ENCODE measurements at places on chromosomes 1 and 21.

DNA sequence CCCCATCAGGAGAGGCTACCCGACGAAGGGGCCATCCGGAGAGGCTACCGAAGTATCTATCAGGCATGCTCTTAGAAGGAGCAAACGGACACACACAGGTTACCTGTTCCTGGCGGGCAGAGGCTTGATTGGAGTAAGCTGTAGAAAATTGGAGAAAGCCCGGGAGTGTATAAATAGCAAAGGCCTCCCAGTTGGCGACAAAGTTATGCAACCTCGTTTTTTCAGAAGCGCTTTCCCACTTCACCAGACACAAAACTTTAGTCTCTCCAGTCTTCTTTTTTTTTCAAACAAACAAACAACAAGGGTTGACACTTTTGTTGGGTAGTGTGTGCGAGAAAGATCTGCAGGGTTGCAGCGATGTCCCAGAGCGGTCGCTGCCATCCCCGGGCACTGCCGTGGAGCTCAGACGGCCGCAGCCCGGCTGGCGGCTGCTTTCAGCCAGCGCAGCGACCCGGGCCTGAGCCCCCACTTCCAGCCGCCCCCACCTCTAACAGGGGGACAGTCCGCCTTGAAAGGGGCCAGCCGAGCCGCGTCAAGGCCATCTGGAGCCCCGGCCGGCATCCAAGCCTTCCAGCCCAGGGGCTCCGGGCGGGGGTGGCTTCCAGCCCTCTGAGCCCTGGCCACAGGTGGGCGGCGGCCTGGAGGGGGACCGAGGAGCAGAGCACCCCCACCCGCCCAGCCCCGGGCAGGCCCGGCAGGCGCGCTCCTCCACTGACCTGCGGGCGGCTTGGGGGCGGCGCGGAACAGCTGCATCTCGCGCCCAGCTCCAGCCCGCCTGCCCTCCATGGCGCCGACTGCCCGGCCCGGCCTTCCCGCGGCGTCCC lies 616 bp downstream of the MCOLN3 start:
- DNase-seq = no peak

- no peak for DNase-seq
These were observed 134.4 kb downstream of the LRRC7 start for GRCh38 chr1:69702085-69702484.

DNA sequence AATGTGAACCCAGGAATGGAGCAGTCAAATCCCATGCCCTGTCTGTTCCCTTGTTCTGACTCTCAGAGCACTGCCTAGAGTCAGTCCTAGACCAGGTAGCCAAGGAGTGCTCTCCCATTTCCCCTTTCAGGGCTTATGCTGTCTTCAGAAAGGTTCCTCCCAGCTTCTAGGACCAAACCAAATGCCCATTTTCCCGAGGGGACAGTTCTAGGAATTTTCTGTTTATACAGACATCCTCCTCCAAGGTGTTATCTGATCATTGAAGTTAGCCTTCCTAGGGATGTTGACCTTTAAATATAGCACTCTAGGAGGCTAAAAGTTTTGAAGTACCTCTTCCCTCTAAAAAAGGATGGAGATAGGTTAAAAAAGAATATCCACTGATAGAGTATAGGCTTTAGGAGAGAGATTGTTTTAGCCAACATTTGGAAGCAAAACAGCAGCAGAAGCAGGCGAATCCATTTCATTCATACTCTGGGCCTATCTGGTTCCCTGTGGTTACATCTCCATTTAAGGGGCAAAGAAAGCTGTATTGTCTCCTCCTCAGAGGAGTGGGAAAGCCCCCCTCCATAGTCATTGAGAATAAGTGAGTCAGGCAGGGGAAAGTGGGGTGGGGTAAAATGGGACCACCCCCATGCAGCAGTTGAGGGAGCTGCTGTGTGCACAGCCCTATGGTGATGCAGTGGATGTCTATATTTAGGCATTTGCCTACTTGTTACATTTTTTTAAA lies 126.5 kb downstream of the SPATA46 start:
- DNase-seq = no peak

GRCh38 chr21:30592140-30592539 lies at the start of gene KRTAP6-3:
Gene KRTAP6-3, plus strand, starts transcription at chr21:30592440. Its CDS starts 6 bp downstream, at chr21:30592446.
- DNase-seq = no peak

- DNase-seq = no peak
These were observed 15.9 kb upstream of the ZBTB21 start for GRCh38 chr21:42026082-42026435.

DNA sequence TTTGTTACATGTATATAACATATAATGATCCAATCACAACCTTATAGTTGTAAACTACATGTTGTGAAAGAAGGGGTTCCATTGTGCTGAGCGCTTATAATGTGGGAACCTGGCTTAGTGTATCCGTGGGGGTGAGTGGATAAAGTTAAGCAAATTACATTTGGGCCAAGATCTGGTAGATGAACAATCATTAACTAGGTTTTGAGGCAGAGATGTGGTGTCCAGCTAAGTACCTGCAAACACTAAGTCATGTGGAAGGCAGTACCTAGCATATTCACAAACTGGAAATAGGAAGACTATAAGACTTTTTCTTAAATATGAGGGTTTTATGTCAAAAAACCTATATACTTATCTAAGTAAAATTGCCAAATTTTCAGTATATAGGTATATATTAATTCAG lies 167.2 kb upstream of the PDE4B start:
- DNase-seq = no peak

GRCh38 chr1:26784023-26784871 lies 3.5 kb upstream of the PIGV start:
- peak; percentile 75 for DNase-seq

DNA sequence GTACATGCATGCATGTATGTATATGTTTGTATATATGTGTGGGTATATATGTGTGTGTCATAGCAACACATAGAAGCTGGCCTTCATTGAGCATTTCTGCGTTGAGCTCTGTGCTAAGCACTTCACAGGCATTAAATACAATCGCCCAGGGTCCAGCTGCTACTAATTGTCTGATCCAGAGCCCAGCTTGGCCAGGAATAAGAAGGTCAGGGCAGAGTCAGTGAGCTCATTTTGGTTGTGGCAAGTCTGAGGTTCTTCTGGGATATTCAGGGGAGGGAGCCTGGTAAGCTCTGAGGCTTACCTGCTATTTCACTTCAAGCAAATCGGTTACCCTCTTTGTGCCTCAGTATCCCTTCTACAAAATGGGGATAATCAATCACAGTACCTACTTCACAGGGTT lies 59.6 kb downstream of the FOXO6 start:
- DNase-seq = no peak

DNA sequence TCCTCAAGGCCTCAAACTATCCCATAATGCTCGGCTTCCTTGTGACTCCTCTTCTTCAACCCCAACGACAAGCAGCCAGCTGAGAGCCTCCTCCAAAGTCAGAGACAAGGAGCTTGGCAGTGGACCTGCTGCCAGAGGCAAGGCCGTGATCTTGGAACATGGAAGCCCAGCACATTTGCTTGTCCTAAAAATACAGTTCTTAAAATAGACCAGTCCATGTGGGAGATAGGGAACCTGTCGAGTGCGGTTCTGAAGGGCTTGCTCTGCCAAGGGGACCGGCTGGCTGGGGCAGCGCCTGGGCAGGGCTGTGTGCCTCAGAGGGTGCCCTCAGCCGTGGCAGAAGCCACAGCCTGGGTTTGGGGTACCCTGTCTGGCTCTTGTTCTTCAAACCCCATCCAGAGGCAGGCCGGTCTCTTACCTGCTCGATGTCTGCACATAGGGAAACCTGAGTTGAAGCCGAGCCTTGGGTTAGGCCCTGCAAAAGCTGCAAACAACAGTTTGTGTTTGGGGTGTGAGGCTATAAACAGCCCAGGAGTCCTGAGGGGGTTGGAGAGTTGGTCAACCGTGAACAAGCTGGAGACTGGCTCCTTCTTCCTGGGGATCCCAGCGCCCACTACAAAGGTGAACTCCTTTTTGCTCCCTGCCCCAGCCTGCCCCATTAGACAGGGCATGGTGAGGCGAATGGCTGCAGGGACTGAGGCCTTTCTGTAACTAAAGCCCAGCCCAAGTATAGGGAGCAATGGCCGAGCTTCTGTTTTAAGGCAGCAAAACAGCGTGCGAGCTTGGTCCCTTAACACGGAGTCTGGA lies 228.8 kb downstream of the CAMTA1 start:
- DNase-seq = no peak

DNA sequence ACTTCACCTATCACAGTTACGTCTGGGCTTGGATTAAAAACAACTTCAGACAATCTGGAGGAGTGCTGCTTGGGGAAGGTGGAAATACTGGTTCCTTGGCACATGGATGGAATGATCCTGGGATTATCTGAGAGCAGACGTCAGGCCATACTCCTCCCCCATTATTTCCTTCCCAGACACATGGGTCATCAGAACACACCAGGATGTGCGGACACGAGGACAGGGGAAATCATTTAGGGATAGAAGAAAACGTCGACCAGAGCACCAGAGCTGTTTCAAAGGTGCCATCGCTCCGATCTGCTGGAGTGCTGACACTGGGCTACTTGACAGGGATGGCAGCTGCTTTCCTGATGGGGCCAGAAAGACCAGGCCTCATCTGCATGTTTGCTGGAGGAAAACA lies 31.8 kb upstream of the ANGPTL7 start:
- no peak for DNase-seq

DNA sequence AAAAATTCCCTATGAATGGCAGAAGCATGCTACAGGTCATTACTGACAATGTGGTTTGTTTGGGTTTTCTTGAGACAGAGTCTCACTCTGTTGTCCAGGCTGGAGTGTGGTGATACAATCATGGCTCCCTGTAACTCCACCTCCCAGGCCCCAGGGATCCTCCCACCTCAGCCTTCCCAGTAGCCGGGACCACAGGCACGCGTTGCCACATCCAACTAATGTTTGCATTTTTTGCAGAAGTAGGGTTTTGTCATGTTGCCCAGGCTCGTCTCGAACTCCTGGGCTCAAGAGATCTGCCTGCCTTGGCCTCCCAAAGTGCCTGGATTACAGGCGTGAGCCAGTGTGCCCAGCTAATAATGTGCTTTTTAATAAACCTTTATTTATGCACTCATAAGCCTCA lies 259.1 kb downstream of the NFIA start:
- DNase-seq = no peak

DNA sequence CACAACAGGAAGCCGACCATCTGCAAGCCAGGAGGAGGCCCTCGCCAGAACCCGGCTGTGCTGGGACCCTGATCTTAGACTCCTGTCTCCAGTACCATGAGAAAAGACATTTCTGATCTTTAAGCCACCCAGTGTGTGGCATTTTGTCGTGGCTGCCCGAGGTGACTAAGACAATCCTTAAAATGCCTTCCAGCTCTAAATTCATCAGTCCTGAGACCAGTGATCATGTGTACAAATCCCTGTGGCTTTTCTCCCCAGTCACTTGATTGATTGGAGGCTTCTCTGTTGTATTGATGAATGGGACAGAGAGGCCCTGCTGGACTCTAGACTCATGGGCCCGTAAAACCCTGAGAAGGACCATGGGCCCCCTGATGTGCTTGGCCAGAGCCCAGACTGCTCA lies 36.1 kb downstream of the B3GALT5 start:
- no peak for DNase-seq

- no peak for DNase-seq
These were observed 15.1 kb upstream of the ADORA1 start for GRCh38 chr1:203112475-203112874.

- DNase-seq = no peak
These were observed 87.9 kb downstream of the RPS6KC1 start for GRCh38 chr1:213138892-213139291.

GRCh38 chr1:117618450-117619122 lies 12.7 kb downstream of the TENT5C start:
- no peak for DNase-seq

GRCh38 chr1:54378157-54378873 lies 27.9 kb downstream of the SSBP3 start:
- no peak for DNase-seq

DNA sequence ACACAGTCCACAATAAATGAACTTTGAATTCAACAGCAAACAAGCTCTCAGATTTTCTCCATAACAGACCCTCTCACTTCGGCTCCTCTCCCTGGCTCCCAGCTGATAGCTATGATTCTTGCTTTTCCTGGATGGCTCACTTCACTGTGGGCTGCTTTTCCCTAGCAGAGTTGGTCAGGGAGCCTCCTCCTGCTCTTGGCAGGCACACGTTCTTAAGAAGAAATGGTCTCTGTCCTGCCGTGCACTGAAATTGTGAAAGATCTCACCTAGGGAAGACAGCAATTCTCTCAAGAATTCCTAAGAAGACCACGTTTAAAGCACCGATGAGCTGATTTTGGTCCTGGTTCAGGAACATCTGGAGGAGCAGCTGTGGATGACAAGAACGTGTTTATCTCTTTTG lies 148.5 kb upstream of the KCNK2 start:
- DNase-seq = no peak

DNA sequence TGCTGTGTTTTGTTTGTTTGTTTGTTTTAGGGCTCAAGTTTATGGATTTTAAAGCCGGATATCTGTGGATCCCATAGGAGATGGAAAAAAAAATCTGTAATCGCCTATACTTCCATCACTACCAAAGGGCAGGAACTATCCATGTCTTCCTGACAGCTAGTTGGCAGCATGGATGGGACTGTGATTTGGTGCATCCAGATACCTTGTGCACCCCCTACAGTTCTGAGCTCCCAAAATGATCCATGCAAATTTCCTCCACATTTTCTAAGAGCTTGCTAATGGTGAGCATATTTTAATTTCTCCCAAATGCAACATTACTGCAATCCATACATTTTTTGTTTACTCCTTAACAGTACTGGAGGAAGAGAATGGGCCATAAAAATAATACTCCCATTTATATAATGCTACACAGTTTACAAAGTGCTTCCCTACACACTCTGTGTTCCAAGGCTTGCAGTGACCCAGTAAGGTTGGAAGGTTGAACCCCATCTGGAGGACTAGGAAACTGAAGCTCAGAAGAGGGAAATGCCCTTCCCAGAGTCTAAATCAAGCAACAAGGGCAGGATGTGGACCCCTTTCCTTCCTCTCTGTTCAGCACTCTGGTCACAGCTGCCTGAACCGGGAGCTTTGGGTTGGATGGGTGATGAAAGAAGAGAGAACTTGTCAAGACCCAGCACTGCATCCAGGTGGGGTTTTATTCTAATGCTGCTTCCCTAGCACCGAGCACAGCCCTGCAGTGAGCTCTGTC lies 48.0 kb downstream of the CAPN8 start:
- DNase-seq = no peak

- DNase-seq = no peak
These were observed 17.2 kb downstream of the KCNA2 start for GRCh38 chr1:110588991-110589390.

DNA sequence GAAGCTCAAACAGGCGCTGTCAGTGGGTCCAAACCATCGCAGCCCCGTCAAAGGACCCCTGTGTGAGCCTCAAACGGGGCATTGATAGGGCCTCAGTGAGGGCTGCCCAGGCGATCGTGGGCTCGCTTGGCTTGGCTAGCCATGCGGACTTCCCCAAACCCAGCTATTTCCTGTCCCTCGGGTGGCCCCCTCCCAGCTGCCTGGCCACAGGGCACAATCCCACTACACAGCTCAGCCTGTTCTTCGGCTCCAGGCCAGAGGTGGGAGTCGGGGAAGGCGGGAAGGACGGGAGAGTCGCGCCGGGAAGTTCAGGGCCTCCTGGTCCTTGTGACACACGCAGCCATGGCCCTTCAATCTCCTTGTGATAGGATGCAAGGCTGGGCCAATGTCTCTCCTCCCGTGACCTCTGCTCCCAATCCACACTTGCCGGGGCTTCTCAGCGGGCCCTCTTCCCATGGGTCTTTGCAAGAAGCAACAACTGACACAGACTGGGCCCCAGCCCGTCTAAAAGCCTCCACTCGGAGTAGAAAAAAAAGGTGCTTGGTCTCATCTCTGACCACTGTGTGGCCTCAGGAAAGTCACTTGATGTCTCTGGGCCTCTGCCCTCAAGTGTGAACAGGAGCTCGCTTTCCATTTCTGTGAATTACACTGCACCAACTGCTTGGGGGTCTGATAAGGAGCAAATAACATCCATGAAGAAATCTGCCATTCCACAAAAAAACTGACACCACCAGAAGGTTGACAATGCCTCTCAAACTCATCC lies 7.1 kb upstream of the MATN1 start:
- no peak for DNase-seq

Data from MCF 10A (cell line).